ENCODE measurements at places on chromosomes 6 and 20.

- DNase-seq: no peak
These were observed 116.1 kb upstream of the CDH4 start for GRCh38 chr20:61135968-61136367.

- DNase-seq: no peak
These were observed 16.5 kb downstream of the LIN28B start for GRCh38 chr6:104973404-104973803.

DNA sequence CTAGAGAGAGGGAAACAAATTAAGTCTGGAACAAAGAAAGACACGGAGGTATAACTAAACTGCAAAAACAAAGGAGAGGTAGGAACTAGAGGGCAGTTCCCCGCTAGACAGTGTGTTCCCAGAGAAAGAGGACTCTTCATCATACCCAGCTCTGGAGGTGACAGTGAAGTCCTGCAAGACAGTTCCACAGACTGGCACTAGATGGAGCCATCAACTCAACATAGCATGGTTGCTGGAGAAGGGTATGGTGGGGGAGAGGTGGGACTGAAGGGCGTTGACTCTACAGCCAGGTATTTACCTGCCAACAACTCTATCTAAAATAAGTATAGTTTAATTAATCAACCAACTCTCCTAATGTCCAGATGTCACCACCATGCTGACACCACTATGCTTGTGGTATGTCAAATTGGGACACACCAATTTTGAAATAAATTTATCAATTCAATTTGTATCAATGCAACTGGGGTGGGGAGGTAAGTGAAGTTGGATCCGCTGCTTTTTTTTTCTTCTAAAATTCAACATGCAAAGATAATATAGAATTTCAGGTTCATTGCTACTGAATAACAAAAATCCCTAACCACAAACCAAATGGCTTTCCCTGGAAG lies 9.7 kb downstream of the BACH2 start:
- DNase-seq: peak; percentile 11

DNA sequence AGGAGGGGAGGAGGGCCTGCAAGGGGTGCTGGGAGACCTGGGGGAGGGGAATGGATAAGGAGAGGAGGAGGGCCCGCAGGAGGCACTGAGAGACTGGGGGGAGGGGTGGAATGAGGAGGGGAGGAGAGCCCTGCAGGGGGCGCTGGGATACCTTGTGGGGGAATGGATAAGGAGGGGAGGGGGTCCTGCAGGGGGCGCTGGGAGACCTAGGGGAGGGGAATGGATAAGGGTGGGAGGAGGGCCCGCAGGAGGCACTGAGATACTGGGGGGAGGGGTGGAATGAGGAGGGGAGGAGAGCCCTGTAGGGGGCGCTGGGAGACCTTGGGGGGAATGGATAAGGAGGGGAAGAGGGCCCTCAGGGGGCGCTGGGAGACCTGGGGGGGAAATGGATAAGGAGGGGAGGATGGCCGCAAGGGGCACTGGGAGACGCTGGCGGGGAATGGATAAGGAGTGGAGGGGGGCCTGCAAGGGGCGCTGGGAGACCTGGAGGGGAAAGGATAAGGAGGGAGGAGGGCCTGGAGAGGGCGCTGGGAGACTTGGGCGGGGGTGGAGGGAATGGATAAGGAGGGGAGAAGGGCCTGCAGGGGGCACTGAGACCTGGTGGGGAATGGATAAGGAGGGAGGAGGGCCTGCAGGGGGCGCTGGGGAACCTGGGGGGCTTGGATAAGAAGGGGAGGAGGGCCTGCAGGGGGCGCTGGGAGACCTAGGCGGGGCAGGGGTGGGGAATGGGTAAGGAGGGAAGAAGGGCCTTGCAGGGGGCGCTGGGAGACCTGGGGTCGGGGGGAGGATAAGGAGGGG lies 1.3 kb upstream of the CTCFL start:
- DNase-seq: no peak

- DNase-seq: no peak
These were observed 8.1 kb upstream of the METTL24 start for GRCh38 chr6:110366256-110366655.

- no peak for DNase-seq
These were observed 22.0 kb upstream of the MAS1L start for GRCh38 chr6:29509711-29510110.

DNA sequence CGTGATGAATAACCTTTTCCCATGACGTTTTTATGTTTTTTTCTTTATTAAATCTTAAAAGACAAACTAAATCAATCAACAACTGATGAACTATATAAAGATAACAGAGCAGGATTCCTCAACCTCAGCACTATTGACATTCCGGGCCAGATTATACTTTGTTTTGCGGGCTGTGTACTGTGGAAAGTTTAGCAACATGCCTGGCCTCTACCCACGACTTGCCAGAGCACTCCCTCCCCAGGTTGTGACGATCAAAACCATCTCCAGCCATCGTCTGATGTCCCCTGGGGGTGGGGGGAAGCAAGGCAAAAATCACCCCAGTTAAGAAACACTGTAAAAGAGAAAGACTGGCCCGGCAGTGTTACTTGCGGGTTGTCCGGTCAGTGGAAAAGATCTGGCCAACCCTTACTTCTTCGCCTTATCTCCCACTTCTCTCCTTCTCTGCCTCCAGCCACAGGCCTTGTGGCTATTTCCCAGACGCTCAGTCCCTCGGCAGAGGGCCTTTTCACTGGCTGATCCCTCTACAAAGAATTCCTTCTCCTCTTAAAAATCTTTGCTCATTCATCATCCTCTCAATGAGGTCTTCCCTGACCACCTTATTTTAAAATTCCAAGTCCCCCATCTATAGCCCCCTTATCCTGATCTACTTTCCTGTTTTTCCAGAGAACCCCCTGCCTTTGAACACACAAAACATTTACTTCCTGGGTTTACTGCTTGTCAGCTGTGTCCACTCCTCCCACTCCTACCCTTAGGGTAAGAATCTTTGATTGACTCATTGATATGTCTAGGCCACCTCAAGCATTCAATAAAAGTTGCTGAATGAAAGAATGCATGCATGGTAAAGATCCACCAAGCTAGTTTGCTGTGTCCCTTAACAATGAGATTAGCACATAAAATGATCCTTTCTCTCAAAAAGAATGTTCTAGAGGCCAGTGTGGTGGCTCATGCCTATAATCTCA lies 14.7 kb upstream of the RAB22A start:
- DNase-seq: no peak

- DNase-seq: no peak
These were observed 62.0 kb upstream of the SMLR1 start for GRCh38 chr6:130765181-130765727.

DNA sequence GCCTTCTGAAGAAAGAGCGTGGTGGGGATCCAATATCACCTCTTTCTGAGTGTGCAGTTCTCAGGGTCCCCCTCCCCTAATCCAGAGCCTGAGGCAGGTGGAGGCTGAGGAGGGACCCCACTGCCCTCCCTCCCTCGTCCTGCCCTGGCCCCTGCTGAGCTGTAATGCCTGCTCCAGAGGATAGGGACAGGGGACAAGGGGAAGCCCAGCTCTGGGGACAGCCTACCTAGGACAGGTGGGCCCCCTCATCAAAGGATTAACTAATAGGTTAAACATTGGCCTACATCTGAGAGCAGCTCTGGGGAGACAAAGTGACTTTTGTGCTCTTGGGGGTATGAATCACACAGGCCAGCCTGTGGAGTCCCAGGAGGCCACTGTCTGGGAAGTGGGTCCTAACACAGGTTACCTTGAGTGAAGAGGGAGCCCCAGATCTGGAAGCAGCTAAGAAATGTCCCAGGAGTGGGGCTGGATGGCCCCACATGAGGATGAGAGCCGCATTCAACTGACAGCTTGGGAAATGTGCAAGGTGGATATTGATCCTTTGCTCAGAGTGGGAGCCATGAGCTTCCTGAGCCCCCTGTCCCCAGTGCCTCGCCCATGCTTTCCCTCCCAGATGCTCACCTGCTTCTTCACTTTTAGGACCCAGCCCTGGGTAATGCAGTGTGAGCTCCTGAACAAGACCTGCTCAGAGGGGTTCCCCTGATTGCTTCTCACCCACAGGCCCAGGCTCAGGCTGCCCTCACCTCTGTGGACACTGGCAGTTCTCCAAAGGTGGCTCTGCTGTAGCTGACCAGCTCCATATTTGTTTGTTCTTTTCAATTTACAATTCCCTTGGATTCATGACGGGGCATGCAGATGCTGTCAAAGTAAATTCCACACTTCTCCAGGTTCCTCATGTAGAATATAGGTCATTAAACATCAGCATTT lies 17.8 kb upstream of the CST9L start:
- DNase-seq: no peak

DNA sequence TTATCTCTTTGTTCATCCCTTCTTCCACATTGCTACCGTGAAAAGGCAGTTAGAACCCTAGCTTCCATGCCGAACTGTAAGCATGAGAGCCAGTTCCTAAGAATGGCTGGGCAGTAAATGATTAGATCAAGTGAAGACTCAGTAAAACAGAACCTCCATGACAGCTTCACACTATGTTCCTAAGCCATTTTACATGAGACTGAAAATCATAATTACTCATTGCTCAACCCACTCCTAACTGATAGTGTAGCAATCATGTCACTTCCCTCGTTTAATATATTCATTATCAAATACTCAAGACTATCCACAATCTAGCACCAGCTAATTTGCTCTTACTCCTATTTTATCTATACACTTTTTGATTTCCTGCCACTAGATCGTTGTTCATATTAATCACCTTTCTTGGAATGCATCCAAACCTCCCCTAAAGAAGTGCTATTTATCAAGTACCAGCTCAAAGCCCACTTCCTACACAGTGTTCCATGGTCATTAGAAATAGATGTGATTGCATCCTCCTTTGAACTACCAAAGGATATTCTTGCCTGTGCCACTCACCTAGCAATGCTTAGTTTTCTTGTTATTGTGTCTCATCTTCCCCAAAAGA lies 6.0 kb downstream of the TMEM30A start:
- no peak for DNase-seq

- DNase-seq: no peak
These were observed 145.6 kb downstream of the DLL1 start for GRCh38 chr6:170145272-170145592.

DNA sequence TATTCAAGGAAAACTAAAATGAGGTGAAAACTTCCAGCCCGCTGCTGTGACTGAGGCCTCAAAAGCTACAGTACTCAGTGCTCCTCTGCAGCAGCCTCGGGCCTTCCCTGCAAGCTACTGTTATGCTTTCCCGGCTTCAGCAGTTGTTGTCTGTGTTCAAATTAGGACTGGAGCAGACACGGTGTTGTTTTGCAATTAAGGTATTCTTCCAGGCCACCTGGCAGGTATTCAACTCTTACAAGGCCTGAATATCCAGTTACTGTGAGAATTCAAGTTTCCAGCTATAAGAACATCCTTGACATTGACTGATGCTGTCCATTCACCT lies 10.7 kb downstream of the TXNDC5 start:
- DNase-seq: no peak
